Stimulated activated CD4-positive, alpha-beta T cell treated with anti-CD3 and anti-CD28 coated beads, Interleukin-15, amount 100 ng/mL, for 1 hour (primary cell): ENCODE measurements at places on chromosomes 7 and 10.
A peak's percentile ranks its signal among the peaks of the same experiment; 100 is the strongest.

- no peak for DNase-seq
Observed at GRCh38 chr7:126449611-126450268, 803.0 kb downstream of the GRM8 start.

- DNase-seq = peak; percentile 56
Observed at GRCh38 chr7:27130540-27131389, at the start of gene HOXA4. Gene HOXA4 (minus strand): TSS chr7:27130757. CDS start chr7:27130733, 24 bp downstream.

GRCh38 chr7:32618470-32618869, 123.2 kb downstream of the AVL9 start:
- no peak for DNase-seq

DNA sequence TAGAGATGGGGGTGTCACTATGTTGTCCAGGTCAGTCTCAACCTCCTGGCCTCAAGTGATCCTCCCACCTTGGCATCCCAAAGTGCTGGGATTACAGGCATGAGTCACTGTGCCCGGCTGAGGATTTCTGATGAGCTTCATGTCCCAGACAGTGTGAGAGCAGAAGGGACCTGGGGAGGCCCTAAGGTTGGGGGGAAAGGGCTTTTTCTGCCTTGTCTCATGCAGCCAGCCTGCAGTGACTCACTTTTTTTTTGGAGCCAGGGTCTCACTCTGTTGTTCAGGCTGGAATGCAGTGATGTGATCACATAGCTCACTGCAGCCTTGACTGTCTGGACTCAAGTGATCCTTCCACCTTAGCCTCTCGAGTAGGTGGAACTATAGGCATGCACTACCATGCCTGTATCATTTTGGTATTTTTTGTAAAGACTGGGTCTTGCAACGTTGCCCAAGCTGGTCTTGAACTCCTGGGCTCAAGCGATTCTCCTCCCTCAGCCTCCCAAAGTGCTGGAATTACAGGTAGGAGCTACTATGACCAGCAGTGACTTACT, 14.6 kb downstream of the COL26A1 start:
- no peak for DNase-seq

DNA sequence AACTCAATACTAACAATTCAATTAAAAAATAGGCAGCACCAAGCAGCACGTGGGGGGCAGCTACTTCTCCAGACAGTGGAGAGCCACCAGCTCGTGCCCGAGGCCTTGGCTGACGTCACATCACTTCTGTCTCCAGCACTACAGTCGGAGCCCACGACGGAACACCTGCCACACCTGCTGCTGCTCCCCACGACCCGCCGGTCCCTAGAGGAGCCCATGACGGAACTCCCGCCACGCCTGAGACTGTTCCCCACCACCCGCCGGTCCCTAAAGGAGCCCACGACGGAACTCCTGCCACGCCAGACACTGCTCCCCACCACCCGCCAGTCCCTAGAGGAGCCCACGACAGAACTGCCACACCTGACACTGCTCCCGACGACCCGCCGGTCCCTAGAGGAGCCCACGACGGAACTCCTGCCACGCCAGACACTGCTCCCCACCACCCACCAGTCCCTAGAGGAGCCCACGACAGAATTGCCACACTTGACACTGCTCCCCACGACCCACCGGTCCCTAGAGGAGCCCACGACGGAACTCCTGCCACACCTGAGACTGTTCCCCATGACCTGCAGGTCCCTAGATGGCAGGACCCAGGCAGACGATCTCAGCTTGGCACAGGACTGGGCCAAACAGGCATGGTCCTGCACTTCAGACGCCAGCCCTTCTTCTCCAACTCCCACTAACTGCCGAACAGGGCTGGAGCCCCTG, 258.0 kb downstream of the ELFN1 start:
- DNase-seq = no peak

GRCh38 chr7:32470871-32471270, 19.3 kb downstream of the LSM5 start:
- DNase-seq = no peak

- no peak for DNase-seq
Observed at GRCh38 chr7:128915841-128916642, 5.5 kb upstream of the KCP start.
